CD4-positive, alpha-beta memory T cell (primary cell): ENCODE measurements at places on chromosomes 12 and 14.

DNA sequence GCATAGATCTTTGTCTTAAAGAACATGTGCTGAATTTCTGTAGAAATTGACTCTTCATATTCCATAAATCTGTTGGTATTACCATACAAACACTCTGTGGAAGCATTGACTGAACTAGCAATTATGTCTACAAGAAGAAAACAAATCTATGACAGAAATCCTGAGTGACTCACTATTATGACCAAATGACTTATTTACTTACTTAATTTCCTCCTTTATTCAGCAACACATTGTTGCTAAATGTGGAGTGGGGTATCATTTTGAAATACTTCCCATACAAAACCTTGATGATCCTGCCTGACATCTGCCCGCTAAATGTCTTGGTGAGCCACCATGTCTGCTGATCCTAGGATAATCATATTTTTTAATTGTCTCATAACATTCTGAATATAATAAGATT lies 99.1 kb upstream of the SLCO1C1 start:
- no peak for DNase-seq

- DNase-seq = no peak
Measured at GRCh38 chr12:89663577-89664357, 44.9 kb downstream of the ATP2B1 start.

DNA sequence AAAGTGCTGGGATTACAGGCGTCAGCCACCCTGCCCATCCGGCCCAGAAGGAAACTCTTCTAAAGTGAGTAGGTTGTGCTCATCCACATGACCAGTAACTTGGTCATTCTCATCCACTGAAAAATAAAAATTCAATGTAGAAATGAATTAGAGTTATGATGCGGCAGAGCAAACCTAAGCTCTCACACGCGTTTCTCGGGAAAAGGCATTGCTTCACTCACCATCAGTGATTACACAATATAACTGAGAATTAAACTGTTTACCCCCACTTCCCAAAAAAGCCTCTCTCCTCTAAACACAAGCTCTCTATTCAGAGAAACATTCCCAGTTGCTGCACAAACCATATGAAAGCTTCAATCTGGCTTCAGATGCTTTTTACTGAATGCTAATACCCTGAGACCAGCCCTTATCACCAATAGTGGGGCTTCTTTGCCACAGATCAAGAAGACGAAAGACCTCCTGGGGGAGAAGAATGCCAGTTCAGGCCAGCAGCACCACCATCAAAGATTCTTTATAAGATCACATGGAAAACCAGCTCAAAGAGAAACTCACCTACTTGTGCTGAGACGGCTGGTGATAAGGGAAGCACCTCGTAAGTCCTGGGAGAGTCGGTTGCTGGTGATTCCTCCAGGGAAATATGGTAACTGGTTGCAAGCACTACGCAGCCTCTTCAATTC lies 121.5 kb upstream of the SFSWAP start:
- DNase-seq = no peak

- DNase-seq = no peak
Measured at GRCh38 chr12:73414926-73415325, 1122.7 kb upstream of the ATXN7L3B start.
